Esophagus muscularis mucosa (tissue), 4 donors: ENCODE measurements at places on chromosomes 16 and 17. TPM values are rescaled to one million over a fixed set of nuclear protein-coding genes. Genes with fewer than 3 reads are reported as not detected.
A peak's percentile ranks its signal among the peaks of the same experiment; 100 is the strongest.

The KRTAP3-1 gene
- not detected for total RNA-seq

The MED9 gene
- 11.9 TPM for total RNA-seq

The ITGB4 gene
- 39.3 TPM for total RNA-seq

The PRSS27 gene
- 4.2 TPM for total RNA-seq

The MT4 gene
- total RNA-seq, result not detected

The TBX21 gene
- total RNA-seq, result 2.2 TPM

DNA sequence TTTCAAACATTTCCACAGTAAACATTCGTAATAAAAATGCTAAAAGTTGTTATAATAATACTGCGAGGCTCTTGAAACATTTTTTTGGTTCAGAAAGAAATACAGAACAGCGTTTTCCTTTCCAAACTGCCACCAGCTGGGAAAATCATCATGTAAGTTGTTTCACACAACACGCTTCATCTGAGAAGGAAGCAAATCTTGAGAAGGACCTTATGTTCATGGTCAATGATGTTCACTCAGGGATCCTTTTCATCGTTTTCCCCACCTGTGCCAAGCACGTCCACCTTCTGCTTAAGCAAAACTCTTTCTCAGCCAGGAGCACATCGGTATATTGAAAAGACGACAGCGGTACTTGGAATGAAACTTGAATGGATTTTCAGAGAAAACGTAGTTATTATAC, 274.5 kb upstream of the ELAC2 start:
- no peak for DNase-seq

DNA sequence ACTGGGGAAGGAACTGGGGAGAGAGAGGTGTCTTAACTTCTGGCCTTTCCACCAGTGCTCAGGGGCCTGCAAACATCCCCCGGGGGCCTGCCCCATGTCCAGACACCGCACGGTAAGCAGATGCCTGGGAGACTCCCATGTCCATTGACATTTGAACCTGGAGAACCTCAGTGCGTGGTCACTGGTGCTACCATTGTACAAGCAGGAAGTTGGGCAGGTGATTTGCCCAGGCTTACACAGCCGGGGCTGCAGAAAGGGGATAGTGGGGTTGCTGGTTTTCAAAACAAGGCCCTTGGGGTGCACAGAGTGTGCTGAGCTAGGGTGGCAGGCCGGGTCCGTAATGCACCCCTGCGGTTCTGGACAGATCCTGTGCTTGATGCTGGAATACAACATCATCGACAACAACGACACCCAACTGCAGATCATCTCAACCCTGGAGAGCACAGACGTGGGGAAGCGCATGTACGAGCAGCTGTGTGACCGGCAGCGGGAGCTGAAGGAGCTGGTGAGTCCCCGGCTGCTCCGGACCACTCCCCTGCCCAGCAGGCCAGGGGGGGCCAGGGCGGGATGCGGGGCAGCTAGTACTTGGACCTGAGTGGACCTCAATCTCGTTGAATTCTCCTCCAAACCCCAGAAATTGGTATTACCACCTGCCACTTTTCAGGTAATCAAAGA, 77.7 kb upstream of the PLCG2 start:
- no peak for DNase-seq

DNA sequence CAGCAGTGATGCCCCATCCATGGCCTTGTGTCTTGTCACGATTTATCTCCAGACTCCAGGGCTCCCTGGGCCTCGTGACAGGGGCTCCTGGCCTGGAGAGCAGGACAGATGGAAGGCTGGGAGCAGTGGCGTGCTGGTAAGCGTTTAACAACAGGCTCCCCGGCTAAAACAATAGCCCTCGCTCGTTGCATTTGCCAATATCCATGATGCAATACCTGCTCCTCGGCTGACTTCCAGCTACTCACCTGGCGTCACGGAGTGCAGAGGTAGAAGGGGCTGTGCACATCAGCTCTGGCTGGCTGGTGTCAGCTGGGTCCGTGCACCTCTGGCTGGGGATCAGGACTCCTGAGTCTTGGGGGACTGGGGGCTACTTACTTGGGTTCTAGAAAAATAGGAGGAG, 1.5 kb upstream of the BICDL2 start:
- DNase-seq, result no peak

DNA sequence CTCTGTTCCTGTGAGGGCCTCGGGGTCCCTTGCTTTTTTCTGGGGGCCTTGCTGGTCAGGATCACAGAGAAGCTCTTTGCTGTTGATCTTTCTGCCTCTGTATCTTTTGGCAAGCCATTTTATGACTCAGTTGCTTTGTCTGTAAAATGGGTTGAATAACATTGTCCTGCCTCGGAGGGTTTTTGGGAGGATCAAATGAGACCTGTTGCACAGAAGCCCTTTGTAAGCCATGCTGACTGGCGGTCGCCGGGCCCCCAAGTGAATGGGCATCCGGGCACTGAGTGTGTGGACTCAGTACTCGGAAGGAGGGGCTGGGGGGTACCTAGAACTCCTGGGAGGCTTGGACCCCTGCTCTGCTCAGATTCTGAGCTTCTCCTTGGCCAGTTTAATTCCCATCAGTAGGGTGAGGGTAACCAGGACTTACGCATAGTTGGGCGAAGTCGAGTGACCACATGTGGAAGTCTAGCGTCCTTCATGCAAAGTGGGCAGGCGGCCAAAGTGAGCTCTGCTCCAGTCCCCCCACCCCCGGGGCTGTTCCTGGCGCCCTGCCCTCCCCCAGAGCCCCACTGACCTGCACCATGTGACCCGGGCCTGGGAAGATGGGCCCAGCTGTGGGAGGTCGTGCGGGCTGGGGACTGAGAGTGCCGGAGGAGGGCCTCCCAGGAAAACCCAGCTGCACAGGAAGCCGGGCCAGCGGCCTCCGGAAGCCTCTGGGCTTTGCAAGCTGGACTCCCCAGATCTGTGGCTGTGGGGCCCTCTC, 284.0 kb downstream of the SEC14L1 start:
- peak; percentile 97 for DNase-seq

DNA sequence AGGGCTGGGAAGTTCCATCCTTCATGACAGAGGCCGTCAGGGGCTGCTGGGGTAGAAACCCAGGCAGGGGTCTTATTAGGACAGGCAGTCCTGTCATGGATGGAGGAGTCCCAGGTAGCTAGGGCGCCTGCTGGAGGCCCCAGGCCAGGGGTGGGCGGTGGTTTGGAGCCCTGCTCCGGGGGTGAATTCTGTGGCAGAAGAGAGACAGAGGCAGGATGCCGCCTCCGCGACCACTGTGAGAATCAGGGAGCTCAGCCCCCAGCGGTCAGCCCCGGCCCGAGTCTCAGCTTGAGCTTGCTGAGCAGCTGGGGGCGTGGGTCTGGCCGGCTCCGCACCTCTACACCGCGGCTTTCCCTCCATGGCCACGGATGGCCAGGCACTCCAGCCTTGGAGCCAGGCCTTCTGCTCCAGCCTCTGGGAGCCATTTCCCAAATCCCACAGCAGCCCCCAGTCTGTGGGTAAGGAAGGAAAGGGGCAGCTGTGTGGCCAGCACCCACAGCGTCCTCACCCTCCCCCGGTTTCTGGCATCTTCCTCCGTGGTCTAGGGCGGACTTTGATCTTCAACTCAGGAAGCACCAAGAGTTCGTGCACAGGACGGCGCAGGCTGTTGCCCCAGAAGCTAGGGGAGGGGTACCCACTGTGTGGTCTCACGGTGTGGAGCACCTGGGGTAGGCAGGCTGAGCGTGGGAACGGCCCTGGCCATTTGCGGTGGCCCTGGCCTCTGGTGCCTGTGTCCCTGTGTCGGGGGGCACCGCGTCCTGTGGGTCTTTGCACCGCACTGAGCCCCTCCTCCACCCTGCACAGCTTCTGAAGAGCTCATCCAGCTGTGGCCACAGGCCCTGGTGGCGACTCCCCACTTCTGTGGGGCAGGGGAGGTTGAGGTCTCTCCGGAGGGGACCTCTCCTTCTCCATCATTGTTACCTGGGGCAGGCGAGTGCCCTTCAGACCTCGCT, 14.1 kb downstream of the CD7 start:
- DNase-seq, result no peak

DNA sequence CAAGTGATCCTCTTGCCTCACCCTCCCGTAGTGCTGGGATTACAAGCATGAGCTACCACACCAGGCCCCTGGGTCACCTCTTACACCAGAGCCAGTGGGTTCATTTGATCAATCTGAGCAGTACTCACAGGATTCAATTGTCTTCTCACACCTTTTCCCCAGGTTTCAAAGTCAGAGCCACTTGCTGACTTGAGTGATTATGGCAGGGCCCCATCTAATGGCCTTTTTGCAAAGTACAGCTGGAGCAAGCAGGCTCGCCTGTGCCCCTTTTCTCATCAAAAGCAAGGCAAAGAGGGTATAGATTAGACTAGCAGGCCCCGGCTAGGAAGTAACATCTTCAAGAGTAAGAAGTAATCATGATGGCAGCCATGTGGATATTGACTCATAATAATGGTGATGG, 114.8 kb upstream of the NOL11 start:
- DNase-seq, result no peak

- DNase-seq, result no peak
Measured at GRCh38 chr16:23966597-23967394, 131.0 kb downstream of the PRKCB start.

DNA sequence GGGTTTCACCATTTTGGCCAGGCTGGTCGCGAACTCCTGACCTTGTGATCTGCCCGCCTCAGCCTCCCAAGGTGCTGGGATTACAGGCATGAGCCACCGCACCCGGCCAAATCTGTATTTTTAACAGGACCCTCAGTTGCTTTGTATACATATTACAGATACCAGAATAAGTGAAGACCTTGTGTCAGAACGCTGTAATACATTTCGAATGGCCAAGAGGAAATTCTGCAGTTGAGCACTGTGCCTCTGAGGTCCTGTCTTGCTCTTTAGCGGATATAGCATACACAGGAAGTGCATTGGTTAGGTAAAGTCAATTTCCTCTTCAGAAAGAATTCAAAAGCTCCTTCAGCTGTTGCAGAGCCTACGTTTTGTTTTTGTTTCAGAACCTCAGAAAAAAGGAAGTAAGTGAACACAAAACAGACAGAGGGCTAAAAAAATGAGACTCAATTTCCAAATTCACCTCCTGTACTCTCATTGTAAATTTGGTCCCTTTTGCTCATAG, 15.7 kb downstream of the CRLF3 start:
- no peak for DNase-seq

GRCh38 chr16:89048090-89048725, 45.4 kb upstream of the ACSF3 start:
- DNase-seq, result no peak

GRCh38 chr17:20952183-20952582, 90.6 kb downstream of the USP22 start:
- DNase-seq, result no peak

GRCh38 chr16:84841787-84842300, 22.1 kb downstream of the CRISPLD2 start:
- no peak for DNase-seq

DNA sequence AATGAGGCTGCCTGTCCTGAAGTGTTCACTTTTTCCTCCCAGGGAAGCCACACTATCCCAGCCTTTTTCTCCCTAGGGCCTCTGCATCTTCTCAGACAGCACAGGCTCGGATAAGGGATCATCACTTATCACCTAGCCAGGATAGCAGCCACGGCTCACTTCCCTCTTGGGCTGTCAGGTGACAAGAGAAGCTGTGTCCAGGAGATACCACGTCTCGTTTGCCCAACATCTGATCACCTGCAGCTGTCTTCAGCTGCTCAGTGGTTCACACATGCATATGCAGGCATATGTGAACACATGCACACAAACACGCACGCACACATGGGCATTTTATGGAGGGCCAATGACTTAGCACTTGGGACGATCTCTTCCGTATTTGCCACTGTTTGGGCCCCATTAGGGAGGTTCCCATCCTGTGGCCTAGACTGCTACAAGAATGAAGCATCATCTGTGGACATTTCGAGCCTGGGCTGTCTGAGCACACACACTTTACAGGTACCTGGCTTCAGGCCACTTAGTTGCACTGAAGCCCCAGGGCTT, 32.4 kb upstream of the ADORA2B start:
- no peak for DNase-seq

DNA sequence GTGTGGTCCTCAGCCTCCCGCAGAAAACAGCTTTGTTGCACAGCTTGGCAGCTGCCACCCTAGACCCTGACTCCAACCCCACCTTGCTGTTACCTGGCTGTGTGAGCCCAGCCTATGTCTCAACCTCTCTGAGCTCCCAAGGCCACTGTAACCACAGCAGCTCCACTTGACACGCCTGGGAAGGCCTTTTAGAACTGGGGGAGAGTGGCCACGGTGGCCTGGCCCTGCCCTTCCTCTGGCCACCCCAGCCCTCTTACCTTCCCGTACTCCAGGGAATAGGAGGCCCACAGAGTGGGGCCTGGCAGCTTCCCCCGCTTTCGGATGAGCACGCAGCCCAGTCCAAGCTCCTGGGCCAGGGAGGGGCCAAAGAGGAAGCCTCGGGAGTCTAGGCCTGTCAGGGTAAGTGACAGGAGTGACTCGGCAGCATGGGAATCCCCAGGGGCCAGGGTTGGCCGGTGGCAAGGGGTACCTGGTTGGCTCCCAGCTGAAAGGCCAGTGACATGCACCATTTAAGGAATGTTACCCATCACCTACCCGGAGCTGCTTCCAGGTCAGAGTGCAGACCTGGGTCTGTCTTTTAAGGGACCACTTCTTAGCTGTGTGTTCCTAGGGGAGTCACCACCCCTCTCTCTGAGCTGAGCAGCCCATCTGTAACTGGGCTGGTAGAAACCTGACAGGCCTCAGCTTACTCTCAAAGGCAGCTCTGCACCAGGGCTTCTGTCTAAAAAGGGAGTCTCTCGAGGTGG, 1.4 kb downstream of the APRT start:
- DNase-seq, result no peak

DNA sequence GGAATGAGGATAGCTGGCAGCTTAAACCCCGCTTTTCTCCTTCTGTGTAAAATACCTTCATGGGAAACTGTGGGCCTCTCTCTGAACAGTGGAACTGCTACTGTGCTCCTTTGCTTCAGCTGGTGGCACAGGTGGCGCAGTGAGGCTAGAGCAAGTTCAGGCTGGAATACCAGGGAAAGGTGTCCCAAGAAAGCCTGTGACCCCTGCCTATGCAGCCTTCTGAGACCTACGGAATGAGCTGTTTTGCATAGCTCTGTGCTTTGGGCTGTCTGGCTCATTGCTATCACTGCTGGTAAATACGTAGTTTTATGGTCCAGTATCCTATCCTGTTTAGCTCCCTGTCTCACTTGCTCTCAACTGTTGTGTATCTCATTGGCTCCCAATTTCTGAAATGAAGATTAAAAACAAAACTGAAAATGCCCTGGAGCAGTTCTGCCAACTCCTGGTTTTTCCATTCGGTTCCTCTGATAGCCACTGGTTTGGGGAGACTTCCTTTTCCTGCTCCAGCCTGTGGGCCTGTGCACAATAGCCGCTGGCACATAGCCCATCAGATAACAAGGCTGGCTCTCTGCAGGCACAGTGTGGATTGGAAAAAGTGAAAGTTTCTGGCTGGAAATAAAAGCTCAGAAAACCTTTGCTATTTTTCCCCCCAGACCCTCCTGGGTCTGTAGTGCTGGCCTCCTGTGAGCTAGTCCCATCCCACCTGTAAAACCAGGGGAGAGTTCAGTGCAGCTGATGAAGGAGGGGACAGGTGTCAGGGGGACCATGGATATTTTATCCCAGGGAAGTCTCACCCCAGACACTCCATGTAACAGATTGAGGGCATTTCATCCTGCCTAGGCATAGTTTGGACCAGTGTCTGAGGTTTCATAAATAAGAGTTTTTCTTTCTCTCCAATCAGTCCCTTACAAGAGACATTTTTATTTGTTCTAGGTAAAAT, 24.0 kb downstream of the LIMD2 start:
- DNase-seq, result no peak
